A549 treated with CORT108297 at 1 μM for 4 hours (cell line): ENCODE measurements at places on chromosomes 13 and 19. TPM values are rescaled to one million over a fixed set of nuclear protein-coding genes. Genes with fewer than 3 reads are reported as not detected.

LSR gene
- 7.1 to 11.5 TPM (median 10.2 TPM) in 5 replicates for total RNA-seq

EXOC3L2 gene
- 0.58 to 1.8 TPM (median 1.3 TPM) in 5 replicates for total RNA-seq

ICAM1 gene
- total RNA-seq: 2.8 to 6.5 TPM (median 5.1 TPM) in 5 replicates

CATSPERD gene
- total RNA-seq: 0.08 TPM in 1 of 5 replicates, not detected in the others

RASL11A gene
- total RNA-seq: 2.6 to 5.7 TPM (median 3.5 TPM) in 5 replicates

GRIN2D gene
- 6.3 to 11.3 TPM (median 10.6 TPM) in 5 replicates for total RNA-seq

OVOL3 gene
- total RNA-seq: 0.15 to 0.74 TPM (median 0.38 TPM) in 4 of 5 replicates, not detected in the other

MZF1 gene
- 9.9 to 18.7 TPM (median 16.8 TPM) in 5 replicates for total RNA-seq

SGCG gene
- total RNA-seq: not detected in 5 replicates

PSG7 gene
- 0.04 to 0.07 TPM (median 0.05 TPM) in 3 of 5 replicates, not detected in the others for total RNA-seq

ZNF730 gene
- total RNA-seq: not detected in 5 replicates

KANK3 gene
- 3.1 to 6.2 TPM (median 5.1 TPM) in 5 replicates for total RNA-seq

CAPN12 gene
- total RNA-seq: 5.0 to 6.7 TPM (median 6.2 TPM) in 5 replicates
